ENCODE measurements at places on chromosomes 6 and 20. TPM values are rescaled to one million over a fixed set of nuclear protein-coding genes. Genes with fewer than 3 reads are reported as not detected.

GRCh38 chr6:128064540-128064895, 163.7 kb upstream of the THEMIS start:
- DNase-seq, result no peak

DNA sequence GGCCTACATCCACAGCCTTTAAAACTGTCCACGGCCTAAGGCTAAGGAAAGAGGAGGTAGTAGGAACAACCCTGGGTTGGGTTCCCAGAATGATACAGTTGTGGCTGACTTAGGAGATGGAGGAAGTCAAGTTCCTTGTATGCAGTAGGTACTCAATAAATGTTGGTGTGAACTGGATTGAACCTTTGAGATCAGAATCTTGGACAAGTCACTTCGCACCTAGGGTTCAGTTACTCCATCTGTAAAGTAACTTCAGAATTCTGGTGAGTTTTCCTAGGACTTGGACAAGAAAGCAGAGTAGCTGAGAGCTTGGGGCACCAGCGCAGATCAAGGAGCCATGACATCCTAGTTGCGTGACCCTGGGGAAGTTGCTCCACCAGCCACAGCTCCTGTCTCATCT, 9.1 kb downstream of the XKR7 start:
- DNase-seq, result no peak

GRCh38 chr6:163356324-163356723, 58.2 kb upstream of the QKI start:
- DNase-seq, result peak; percentile 81

GRCh38 chr6:111669326-111669725, 63.6 kb upstream of the TRAF3IP2 start:
- DNase-seq, result no peak

GRCh38 chr6:136860043-136860442, 37.7 kb downstream of the PEX7 start:
- DNase-seq, result no peak

DNA sequence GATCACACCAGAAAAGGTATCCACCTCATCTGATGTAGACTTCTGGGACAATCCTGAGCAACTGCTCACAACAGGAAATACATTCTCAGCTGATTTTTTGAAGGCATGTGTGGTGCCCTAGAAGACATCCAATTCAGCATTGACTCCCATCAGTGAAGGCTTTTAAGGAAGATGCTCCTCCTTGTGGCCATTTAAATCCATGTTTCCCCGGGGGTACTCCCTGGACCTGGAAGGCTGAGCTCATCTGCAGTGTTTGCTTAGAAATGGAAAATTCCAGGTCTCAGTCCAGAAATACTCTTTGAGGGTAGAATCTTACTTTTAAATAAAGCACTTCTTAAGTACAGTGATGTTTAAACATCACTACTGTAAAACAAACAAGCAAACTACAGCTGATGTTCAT, 195.5 kb upstream of the PDE10A start:
- DNase-seq, result no peak

Gene RFX6
- total RNA-seq, result not detected

Gene GRM4
- not detected for total RNA-seq

Gene GFOD1
- 16.3 TPM for total RNA-seq

DNA sequence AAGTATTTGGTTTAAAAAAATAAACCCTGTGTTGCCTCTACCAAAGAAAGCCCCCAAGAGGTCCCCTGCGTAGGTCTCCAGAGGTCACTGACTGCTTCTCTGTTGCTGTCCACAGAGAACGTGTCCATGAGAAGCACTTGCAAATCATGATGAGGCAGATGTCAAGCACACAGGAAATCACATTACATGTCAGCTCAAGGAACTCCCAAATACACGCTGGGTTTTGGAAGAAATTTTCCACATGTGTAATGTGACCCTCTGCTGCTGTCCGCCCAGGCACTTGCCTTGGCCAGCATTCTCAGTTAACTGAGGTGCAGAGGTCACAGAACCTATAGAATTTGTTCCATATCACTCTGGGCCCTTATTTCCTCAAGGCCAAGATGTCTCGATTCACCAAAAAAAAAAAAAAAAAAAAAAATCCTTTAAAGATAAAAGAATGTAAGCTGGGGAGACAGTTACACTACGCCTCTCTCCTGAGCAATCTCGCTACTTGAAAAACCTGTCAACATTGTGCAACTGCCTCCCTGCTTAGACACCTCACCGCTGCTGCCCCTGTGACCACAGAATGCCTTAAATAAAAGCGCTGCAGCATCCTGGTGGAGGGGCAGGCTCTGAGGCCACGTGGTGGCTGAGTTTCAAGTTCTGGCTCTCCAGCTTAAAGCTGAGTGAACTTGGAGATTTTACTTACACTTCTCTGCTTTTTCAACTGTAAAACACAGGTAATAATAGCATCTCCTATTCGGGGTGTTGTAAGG, 42.3 kb downstream of the SLC22A23 start:
- DNase-seq, result no peak

GRCh38 chr6:90534337-90535025, 52.4 kb downstream of the MAP3K7 start:
- DNase-seq, result no peak

- no peak for DNase-seq
Observed at GRCh38 chr20:44287272-44288097, 23.5 kb downstream of the FITM2 start.

Gene DNMT3B
- total RNA-seq, result 2.1 TPM

DNA sequence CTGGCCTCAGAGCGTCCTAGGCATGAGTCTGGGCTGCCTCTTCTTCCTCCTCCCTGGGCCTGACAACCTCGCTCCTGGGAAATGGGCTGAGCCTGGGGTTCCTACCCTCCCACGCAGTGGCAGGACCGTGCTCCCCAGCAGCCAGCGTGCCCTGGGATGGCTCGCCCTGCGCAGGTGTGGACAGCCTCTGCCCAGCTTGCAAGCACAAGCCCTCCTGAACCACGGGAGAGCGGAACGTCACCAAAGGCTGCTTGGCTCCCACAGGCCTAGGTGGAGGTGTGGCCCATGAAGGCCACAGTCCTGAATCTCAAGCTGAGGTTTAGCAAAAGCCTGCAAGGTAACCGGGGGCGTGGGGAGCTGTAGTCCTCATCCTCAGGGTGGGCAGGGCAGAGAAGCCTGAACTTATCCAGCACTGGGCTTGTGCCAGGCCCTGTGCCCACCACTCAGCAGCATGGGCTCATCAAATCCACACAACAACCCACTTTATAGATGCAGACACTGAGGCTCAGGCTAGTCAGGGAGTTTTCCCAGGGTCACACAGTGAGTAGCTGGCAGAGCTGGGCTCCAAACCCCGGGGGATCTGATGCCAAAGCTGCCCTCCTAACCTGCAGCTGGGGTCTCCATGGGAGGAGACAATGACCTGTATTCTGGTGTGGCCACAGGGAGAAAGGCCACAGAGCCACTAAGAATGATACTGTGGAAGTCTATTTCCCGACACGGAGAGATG, 25.3 kb downstream of the RBM38 start:
- DNase-seq, result no peak

DNA sequence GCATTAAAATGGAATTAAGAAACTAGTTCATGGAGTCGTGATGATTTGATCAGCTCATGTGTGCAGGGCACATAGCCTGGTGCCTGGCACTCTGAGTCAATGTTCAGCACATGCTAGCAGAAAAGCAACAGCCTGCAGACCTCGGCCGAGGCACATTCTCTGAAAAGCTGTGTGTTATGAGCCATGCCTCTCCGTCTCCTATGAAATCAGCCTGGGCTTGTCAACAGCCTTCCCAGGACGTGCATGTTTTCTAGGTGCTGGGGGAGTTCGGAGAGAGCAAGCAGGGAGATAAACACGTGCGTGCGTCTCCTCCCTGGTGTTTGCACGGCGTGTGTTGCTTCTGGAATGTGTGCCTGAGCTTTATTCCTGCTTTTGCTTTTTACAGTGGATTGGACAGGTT, 207.8 kb upstream of the KCNG1 start:
- DNase-seq, result no peak

- DNase-seq, result no peak
Observed at GRCh38 chr6:93568169-93568568, 148.8 kb upstream of the EPHA7 start.

- no peak for DNase-seq
Observed at GRCh38 chr6:63910863-63911551, 275.4 kb downstream of the PHF3 start.

DNA sequence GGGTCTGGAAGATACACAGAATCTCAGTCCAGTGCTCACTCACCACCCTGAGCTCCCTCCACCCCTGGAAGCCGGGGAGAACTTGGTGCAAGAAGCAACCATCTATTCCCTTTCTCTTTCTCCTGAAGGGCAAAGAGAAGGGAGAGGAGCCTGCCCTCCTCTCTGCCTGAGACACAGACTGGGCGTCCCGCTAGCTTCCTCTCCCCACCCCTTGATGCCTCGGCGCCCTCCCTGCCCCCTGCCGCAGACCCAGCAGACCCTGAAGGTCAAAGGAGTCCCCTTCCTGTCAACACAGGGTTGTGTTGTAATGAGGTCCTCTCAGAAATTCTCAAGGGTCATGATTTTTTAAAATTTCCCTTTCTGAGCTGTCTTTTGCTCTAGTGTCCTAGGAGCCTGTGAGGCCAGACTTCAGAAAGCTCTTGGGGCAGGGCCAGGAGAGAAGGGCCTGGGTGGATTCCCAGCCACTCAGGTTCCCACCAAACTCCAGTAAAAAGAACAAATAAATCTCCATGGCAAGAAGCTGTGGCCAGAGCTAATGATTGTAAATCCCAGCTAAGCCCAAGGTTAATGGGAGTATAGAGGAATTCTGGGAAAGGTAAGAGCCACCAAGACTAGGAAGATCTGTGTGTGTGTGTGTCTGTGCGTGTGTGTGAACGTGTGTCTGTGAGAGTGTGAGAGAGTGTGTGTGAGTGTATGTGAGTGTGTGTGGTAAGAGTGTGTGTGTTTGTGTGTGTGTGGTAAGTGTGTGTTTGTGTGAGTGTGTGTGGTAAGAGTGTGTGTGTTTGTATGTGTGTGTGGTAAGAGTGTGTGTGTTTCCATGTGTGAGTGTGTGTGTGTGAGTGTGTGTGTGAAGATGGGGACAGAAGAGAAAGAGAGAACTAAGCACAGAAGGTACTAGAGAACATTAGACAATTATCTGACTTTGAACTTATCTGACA, 1.1 kb upstream of the JPH2 start:
- no peak for DNase-seq

Gene GDAP1L1
- total RNA-seq, result not detected

DNA sequence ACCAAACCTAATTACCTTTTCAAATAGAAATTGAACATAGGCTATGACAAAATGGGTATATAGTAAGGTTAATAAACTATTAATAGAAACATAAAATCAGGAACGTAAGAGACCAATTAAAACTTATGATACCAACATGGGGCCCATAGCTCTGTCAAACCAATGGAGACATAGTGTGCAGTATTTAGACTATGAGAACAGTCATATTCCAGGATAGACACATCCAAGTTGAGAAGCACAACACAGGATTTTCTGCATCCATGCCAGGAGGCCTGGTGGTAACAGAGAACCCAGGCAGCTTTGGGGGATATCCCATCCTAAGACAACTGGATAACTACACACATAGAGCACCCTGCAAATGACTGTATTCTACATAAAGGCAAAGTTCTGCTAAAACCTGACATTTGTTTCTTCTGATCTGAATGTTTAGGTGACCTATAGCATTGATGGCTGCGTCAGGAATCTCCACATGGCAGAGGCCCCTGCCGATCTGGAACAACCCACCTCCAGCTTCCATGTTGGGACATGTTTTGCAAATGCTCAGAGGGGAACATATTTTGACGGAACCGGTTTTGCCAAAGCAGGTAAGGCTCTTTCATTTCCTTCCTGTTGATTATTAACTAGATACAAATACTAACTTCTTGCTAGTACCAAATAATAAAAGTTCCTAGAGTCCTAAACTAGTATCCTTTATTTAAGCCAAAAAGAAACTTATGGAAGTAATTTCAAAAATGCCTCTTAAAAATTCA, 202.7 kb downstream of the ARHGAP18 start:
- no peak for DNase-seq

- DNase-seq, result no peak
Observed at GRCh38 chr6:155510879-155511278, 55.2 kb upstream of the NOX3 start.

Gene FILIP1
- total RNA-seq, result 40.2 TPM

GRCh38 chr6:15914553-15914952, 214.3 kb upstream of the MYLIP start:
- DNase-seq, result no peak

- no peak for DNase-seq
Observed at GRCh38 chr6:154341336-154341735, 15.3 kb downstream of the IPCEF1 start.

- no peak for DNase-seq
Observed at GRCh38 chr20:57795342-57795697, 85.5 kb upstream of the PMEPA1 start.

DNA sequence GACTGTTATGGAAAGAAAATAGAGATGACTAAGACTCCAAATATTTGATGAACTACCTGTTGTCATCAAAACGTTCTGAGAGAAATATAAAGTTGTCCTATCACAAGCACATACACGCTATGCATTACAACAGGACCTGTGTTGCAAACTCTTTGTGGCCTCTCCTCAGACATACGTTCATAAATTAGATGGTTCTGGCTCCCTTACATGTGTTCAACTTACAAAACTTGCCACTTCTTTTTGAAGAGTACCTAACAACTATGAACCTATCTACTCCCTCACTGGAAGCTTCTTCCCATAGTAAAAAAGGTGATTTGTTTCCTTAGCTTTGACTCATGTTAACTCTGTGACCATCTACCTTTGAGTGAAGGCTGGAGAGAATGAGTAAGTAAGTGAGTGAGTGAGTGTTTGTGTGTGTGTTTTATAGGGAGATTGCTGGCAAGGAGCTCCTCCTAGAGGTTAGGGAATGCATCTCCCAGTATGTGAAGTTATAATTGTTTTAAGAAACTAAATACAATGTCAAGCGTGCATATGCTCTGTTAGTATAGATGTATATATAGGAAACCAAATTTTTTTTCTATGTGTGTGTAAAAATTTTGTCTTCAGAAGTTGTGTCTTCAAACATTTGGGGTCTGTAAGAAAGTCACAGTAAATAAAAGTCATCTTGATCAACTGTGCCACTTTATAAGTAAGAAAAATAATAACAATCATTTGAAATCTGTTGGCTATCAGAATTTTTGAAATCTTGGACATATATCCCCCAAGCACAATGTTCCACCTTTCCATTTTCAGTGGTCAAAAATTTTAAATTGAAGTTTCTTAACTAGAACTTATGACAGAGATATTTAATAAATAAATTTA, 1211.1 kb upstream of the GJE1 start:
- no peak for DNase-seq

All from sciatic nerve (tissue), 2 donors.